ENCODE measurements at places on chromosomes 2 and 18.
A peak's percentile ranks its signal among the peaks of the same experiment; 100 is the strongest.

- DNase-seq: no peak
Measured at GRCh38 chr2:170253721-170254230, 75.8 kb downstream of the MYO3B start.

GRCh38 chr2:63875559-63876245 is 34.0 kb downstream of the UGP2 start:
- DNase-seq: no peak

- peak; percentile 94 for DNase-seq
Measured at GRCh38 chr18:76518860-76519538, 24.0 kb upstream of the ZNF516 start.

GRCh38 chr18:34848695-34849094 is 138.6 kb downstream of the DTNA start:
- no peak for DNase-seq

GRCh38 chr2:11681722-11682589 is 12.0 kb upstream of the NTSR2 start:
- DNase-seq: peak; percentile 10

- DNase-seq: no peak
Measured at GRCh38 chr18:74163019-74163660, 14.8 kb downstream of the TIMM21 start.

DNA sequence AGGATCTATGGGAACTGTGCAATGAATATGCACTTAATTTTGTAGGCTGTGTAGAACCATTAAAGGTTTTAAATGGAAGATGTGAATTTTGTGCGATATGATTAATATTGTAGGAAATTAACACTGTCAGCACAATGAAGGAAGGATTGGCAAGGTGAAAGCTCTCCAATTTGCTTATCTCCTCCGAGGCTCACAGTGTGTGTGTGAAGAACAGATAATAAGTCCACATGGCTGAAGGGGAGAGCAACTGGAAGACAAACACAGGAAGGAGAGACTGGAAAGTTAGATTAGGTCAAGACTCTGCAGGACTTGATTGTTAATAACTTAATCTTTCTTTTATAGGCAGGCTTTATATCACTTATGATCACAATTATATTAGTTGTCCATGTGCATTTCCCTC is 269.7 kb upstream of the VRK2 start:
- no peak for DNase-seq

- no peak for DNase-seq
Measured at GRCh38 chr2:58870704-58871103, 629.6 kb upstream of the FANCL start.

- DNase-seq: peak; percentile 8
Measured at GRCh38 chr2:222433332-222434173, 9.2 kb downstream of the SGPP2 start.

Measured in NCI-H1092 treated with DMSO at 0.1 percent for 48 hours (cell line).